ENCODE measurements at places on chromosomes 1 and 21.
A peak's percentile ranks its signal among the peaks of the same experiment; 100 is the strongest.

GRCh38 chr1:164673584-164674214 is 114.7 kb downstream of the PBX1 start:
- no peak for DNase-seq

- no peak for DNase-seq
These were observed 103.4 kb downstream of the TENT5C start for GRCh38 chr1:117709249-117709691.

DNA sequence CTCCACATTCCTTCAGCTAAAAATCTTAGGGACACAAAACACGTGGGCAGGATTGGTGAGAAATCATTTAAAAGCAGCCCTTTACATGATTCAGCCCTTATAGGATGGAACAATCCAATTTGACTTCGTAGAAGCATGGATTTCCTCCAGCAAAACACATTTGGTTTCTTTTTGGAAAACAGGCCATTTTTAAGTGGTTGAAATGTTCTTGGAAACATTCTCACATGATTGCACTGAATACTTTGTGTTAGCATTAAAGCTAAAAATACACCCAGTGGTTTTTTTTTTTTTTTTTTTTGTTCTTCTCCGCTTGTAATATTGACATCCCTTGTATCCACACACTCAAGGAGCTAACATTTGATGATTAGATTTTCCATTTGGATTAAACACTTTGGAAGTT is 42.1 kb upstream of the ABCG1 start:
- DNase-seq: no peak

GRCh38 chr1:94302497-94302896 is 65.1 kb upstream of the ARHGAP29 start:
- no peak for DNase-seq

DNA sequence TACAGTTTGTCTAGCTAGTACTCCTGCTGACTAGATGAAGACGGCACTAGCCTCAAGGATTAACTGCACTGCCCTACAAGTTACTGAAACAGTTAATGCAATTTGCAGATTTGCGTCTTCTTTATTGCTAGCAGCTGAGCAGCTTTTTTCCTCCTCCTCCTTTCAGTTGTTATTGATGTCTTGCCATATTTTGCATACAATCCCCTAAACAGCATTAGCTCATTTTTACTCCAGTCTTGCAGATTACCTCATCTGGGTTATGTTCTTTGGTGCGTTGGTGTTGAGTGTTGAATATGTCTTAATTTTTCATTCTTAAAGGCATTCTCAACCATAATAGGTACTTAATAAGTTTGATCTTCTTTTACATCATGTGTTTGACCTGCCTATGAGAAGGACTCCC is 363.4 kb upstream of the LYPLAL1 start:
- DNase-seq: no peak

GRCh38 chr1:154742606-154743005 is 127.5 kb downstream of the KCNN3 start:
- DNase-seq: no peak

DNA sequence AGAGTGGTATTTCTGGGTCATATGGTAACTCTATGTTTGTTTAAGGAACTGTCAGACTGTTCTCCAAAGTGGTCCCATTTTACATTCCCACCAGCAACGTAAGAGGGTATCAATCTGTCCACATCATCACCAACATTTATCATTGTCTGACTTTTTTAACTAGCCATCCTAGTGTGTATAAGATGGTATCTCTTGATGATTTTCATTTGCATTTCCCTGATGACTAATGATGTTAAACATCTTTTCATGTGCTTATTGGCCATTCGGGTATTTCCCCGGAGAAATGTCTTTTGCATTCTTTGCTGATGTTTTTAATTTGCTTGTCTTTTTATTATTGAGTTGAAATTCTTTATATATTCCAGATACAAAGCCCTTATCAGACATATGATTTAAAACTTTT is 370.1 kb upstream of the NR5A2 start:
- DNase-seq: no peak

- DNase-seq: no peak
These were observed 81.6 kb upstream of the SSX2IP start for GRCh38 chr1:84771895-84772294.

DNA sequence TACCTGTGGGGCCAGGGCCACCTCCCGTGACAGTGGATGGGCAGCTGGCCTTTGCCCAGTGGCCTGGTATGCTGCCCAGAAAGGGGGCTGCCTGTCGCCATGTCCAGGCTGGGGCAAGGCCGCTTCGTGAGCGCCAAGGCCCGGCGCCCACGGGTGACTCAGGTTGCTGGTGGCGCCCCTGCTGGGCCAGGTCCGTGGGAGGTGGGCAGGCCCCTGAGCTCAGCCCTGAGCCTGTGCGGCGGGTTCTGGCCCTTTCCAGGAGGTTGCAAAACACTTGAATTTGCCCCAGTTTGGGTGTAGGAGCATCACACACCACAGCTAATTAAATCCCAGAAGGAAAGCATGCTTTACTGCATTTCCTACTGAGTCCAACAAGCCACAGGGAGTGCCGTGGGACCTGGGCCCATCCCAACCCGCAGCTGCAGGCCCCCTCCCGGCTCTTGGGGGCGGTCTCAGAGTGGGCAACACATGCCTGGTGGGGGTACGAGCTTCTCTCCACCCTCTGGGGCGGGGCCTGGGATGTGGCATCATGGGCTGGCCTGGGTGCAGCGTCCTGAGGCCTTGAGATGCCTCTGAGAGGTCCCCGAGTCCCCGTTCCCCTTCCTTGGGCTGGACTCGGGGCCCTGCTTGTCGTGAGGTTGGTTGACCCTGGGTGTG is 159.8 kb downstream of the PEX14 start:
- DNase-seq: no peak

DNA sequence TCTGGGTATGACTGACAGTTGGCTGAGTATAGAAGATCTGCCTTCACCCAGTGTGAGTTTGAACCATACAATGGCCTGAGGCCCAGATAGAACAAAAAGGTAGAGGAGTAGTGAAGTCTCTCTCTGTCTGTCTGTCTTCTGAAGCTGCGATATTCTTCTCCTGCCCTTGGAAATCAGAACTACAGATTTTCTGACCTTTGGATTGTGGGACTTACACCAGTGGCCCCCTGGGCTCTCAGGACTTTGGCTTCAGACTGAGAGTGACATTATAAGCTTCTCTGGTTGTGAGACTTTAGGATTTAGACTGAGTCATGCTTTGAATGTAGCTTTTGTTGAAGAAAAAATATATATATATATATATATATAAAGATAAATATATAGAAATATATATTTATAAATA is 1235.0 kb upstream of the ADGRL4 start:
- no peak for DNase-seq

DNA sequence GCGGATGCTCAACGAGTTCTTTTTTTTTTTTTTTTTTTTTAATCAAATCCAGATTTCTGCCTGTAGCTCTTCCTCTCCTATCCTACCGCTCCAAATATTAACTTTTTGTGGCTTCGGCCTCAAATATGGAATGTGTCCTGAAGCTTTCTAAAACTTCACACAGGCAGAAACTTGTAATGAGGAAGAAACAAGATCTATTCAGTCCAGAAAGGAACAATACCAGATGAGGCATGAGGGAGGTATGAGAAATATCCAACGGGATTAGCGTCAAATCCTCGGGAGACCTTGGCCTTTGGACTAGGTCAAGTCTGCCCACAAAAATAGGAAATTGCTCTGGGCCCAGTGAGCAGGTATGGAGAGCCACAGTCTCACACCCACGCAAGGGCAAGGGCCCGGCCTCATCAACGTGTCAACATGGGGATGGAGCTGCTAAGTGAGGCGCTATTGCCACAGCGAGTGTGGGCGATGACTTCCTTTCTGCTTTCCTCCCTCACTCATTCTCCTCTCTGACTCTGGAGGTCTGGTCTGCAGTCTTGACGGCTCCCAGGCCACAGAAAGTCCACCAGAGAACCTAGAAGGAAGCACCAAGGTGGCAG is 66.6 kb downstream of the BCAR3 start:
- DNase-seq: no peak

GRCh38 chr1:111570781-111571181 is 48.8 kb upstream of the RAP1A start:
- no peak for DNase-seq

DNA sequence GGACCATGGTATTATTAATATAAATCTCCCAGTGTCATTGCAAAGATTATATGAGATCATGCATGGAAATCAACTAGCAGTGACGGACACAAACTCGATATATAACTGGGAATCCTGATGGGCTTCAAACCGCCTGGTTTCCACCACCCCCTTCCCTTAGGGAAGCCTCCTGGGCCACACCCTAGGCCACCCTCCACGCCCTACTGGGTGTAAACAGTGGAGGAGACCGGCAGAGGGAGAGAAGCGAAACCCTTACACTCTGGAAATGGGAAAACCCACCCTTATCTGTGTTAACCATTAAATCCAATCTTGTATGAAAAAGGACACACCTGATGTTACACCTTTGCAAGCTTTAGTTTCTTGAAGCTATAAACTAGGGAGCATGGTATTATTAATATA is 595 bp upstream of the ZNHIT6 start:
- DNase-seq: peak; percentile 45

GRCh38 chr21:25656412-25656811 is 17.4 kb downstream of the JAM2 start:
- no peak for DNase-seq

DNA sequence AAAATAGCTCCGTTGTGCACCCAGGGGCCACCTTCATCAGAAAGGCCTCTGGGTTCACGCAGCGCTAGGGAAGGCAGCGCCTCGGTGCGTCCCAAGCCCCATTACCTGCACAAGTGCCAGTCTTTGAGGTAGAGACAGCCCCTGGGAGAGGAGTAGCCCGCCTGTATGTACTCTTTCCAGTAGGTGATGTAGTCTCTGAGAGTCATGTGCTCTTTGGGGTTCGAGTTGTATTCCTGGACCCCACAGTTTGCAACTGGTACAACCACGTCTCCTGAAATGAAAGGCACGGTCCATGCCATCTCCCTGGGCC is 601 bp downstream of the JMJD4 start:
- no peak for DNase-seq

- no peak for DNase-seq
These were observed 35.2 kb downstream of the PTPRC start for GRCh38 chr1:198674009-198674408.

- no peak for DNase-seq
These were observed 727.7 kb upstream of the NCAM2 start for GRCh38 chr21:20270365-20271055.

DNA sequence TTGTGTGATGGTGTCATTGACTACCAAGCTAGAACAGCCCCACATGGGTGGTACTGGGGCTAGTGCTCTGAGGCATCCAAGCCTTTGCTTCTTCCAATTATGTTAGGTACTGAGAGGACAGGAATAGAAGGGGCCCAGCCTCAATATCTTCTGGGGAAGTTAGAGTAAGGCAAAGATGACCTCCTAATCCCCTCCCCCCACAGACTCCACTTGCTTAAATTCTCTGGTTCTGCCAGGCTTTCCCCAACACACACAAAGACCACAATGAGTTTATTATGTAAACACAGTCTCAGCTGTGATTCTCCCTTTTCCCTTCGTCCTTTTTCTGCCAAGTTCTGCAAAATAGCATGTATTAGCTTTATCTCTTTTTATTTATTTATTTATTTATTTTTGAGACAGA is 3.1 kb upstream of the TACSTD2 start:
- no peak for DNase-seq

DNA sequence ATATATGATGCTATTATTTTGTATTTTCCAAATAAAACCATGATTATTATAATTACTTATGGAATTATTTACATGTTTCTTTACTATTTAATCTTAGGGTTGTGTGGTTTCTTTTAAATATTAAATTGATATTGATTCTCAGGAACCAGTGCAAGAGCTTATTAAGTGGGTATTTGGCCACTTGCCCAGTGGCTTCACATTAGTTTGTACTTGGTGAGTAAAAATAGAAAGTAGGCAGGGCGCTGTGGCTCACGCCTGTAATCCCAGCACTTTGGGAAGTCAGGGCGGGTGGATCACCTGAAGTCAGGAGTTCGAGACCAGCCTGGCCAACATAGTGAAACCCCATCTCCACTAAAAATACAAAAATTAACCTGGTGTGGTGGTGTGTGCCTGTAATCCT is 497.1 kb downstream of the PTPRC start:
- DNase-seq: no peak

- no peak for DNase-seq
These were observed 57.9 kb upstream of the FGGY start for GRCh38 chr1:59238993-59239392.

GRCh38 chr1:5579966-5580365 is 412.3 kb downstream of the NPHP4 start:
- DNase-seq: no peak

DNA sequence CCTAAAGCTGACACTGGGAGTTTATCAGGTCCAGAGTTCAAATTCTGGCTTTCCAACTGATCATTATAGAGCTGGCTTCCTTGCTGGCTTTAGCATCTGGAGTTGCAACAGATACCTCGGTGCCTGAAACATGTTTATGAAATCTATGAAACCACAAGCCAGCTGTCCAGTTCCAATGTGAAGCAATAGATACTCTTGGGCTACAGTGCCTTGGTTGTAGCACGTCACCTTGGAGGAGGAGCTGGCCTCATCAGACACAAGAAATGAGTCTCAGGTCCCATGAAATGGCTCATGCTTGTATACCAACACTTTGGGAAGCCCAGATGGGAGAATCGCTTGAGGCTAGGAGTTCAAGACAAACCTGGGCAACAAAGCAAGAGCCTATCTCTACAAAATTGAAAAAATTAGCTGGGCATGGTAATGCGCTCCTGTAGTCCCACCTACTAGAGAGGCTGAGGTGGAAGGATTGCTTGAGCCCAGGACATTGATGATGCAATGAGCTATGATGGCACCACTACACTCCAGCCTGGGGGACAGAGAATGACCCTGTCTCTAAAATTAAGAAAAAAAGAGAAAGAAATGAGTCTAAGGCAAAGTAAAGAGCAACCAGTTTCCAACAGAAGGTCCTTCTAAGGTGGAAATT is 132.5 kb upstream of the ZNF648 start:
- no peak for DNase-seq

- no peak for DNase-seq
These were observed 7.3 kb downstream of the UQCRHL start for GRCh38 chr1:15799928-15800835.

DNA sequence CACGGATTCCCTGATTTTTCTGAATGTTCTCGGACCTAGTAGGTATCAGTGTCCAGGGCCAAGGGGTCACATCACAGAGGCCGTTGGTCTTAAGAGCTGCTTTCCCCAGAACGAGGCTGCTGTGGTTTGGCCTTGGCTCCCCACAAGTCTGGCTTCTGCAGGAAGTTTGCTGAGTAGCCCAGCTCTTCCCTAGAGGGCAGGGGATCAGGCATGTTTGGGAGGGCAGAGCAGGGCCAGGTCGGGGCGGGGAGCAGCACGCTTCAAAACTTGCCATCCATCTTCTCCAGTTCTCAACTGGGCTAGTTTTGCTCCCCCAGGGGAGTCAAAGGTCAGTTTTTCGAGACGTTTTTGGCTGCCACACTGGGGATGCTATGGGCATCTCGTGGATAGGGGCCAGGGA is 37.0 kb downstream of the MAN1C1 start:
- DNase-seq: no peak

- no peak for DNase-seq
These were observed 385.8 kb downstream of the NTNG1 start for GRCh38 chr1:107526524-107527198.

GRCh38 chr1:213061263-213061662 is 10.2 kb downstream of the RPS6KC1 start:
- DNase-seq: no peak

GRCh38 chr21:45543710-45544448 is 1.6 kb upstream of the SLC19A1 start:
- DNase-seq: no peak
